ENCODE measurements at places on chromosomes 7 and 10. TPM values are rescaled to one million over a fixed set of nuclear protein-coding genes. Genes with fewer than 3 reads are reported as not detected.

Gene MINPP1
- total RNA-seq, result 6.8 TPM

DNA sequence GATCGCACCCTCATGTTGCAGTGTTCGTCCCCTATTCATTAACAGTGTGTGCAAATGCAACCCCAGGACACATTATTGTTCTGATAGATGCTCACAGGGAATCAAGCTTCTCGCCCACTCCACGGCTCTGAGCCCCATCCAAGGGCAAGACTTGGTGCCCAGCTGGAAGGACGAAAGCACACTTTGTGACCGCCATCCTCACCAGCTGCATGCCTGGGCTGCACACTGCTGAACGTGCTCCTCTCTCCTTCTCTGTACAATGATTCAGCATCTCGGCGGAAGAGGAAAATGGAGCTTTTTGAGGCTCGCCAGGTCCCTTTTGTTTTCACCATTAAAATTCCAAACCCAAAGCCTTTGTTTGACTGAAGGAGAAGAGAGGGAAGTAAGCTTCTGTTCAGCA is 41.9 kb downstream of the MKI67 start:
- no peak for DNase-seq

Gene HABP2
- 0.23 TPM for total RNA-seq

DNA sequence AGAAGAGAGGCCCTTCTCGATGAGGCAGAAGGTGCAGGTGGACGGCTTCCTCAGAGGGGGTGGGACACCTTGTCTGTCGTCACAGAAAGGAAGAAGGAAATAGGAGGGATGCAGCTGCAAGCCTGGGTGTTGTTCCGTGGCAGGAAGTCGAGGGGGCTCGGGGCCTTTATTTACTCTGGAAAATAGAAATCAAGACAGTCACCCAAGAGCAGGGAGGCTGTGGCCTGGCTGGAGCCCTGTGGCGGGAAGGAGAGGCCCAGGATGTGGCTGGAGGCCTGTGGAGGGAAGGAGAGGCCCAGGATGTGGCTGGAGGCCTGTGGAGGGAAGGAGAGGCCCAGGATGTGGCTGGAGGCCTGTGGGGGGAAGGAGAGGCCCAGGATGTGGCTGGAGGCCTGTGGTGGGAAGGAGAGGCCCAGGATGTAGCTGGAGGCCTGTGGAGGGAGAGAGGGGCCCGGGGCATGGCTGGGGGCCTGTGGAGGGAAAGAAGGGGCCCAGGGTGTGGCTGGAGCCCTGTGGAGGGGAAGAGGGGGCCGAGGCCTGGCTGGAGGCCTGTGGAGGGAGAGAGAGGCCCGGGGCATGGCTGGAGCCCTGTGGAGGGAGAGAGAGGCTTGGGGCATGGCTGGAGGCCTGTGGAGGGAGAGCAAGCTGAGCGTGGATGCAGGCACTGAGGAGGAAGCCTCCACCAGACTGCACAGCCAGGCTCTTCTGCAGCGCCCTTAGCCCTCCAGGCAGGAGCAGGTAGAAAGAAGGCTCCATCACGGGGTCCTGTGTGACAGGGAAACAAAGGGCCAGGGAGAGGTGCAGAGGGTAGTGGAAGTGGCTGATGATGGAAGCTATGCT is 97.3 kb upstream of the SFMBT2 start:
- no peak for DNase-seq

DNA sequence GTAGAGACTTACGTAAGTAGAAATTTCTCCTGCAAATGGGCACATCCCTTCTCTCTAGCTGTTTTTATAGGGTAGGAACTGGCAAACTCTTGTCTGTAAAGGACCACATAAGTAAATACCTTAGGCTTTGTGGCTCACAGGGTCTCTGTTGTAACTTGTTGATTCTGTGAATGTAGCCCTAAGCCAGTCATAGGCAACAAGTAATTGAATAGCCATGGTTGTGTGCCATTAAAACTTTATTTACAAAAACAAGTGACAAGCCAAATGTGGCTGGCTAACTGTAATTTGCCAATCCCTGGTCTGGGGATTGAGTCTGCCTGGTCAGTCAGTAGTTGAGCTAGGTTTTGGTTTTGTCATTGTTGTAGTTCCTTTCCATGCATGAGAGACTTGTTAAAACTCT is 5.3 kb upstream of the KLF6 start:
- no peak for DNase-seq

DNA sequence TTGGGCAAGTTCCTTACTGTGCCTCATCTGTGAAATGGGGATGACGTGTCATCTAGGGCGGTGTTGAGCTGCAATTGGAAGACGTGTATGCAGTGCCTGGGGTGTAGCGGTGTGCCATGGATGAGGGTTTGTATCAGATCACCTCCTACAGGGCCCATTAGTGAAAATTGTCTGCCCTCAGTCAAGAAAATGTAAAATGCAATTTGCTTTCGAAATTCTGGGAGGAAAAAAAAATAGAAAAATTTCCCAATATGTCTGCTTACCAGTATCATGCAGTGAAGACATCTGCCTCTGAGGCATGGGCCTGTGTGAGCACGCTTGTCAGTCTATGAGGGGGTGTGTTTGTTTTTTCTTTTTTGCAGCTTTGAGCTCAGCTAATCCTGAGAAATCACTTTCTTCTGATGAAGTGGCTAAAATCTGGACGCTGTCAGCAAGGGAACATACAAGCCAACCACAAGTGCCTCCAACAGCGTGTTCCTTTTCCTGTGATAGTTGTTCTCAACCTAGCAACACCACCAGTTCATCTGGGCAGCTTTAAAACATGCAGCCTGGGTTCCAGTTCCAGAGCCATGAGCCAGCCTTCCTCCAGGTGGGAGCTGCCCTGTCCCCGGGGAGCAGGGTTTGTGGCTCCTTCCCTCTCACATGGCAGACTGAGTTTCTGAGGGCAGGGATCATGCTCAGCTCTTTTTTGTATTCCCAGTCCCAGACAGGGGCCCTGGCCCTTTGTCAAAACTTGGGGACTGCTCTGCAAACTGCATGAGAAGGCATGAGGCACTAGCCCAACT is 10.3 kb downstream of the FAM241B start:
- no peak for DNase-seq

DNA sequence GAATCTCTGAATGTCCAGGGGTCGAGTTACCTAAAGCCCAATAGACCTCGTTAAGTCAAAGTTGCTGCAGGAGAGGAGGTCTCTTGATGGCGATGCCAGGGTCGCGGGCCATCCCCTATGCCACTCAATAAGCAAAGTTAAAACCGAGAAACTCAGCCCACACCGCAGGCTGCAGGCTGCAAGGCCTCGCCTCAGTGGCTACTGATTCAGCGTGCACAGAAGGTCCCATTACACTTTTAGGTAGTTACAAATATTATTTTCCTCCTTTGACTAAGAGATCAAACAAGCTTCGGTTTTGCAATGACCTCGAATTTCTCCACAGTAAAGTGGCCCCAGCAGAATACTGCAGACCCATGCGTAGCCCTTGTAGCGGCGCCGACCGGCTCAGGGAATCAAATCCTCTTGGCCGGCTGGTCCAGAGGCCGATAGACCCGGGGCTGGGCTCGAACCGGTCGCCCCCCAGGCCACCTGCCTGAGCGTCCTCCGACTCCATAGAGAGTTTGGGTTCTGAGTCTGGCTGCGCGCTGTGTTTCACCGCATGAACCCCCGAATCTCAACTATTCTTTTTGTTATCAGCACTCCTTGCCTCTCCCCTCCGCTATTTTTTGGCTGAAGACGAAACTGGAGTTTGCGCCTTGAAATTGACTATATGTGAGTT is 2.3 kb downstream of the C1QL3 start:
- DNase-seq, result no peak

GRCh38 chr7:143429770-143430698 is 13.2 kb upstream of the TAS2R60 start:
- DNase-seq, result no peak

DNA sequence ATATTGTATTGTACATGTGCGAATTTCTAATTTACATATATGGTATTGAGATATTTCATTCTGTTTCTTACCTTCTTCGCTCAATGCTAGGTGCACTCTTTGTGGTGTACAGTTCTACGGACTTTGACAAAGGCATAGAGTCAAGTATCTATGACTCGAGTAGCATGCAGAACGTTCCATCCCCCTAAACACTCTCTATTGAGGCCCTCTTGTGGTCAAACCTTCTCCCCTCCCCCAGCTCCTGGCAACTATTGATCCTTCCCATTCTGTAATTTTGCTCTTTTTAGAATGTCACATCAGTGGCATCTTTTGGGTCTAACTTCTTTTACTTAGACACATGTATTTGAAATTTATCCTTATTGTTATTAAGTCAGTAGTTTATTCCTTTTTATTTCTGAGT is 30.7 kb upstream of the GDF10 start:
- no peak for DNase-seq

- peak; percentile 49 for DNase-seq
These were observed 17.3 kb downstream of the MLXIPL start for GRCh38 chr7:73606801-73607691.

All from heart left ventricle (tissue), 16 donors.